ENCODE measurements at places on chromosomes 13 and 19.

GRCh38 chr19:54137699-54138488 is at the start of gene CNOT3:
TSS of gene CNOT3 (plus strand) at chr19:54137762. CDS start at chr19:54142979, 5,217 bp downstream.
- no peak for DNase-seq

DNA sequence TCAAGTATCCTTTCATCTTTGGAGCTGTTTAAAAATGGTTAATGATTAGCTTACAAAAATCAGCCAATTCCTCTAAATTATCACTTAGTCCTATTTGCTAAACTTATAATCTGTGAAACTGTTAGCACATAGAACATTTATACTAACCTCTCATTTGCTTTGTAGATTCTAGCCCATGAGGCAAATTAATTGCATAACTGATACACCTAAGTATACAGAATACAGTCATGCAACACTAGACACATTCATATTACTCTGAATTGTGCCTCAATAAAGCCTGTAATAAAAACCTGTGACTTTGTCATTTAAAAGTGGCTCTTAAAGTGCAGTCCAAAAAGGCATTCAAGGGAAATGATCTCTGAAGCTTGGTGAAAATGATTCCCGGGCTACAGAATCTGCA is 21.0 kb downstream of the SERPINE3 start:
- DNase-seq: no peak

GRCh38 chr13:79749566-79749965 is 268.6 kb downstream of the NDFIP2 start:
- DNase-seq: no peak

DNA sequence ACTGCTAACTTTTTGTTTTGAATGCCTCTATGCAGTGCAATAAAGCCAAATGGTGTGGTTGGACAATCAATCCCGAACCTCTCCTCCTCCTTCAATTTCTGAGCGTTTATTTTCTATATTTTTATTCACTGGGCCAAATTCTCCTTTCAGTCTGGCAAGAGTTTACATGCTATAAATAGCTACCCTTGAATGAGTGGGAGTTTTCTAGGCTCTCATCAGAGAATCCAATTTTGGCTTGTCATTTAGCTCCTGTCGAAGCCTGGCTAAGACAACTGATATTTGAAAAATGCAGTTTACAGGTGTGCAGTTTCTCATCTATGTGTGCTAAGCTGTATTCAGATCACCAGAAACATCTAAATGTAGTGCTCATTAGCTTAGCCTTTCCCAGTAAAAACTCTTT is 61.8 kb downstream of the OLFM4 start:
- DNase-seq: no peak

DNA sequence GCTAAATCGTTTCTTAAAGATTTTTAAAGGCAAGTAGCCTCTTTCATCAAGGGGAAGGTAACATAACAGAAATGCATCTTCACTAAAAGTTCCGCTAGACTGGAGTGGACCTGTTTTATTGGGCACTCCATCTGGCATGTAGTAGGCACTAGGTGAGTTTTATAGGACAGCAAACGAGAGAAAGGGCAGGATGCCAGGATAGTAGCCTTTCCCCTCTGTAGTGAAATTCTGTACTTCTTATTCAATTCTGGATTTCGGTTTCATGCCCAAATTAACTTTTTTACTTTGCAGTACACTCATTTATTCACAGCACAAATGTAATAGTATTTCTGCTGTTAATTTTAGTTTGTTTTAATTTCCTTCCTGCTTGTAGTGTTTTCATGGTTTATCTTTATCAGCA is 45.2 kb downstream of the GPR180 start:
- no peak for DNase-seq

- DNase-seq: no peak
These were observed 33.1 kb upstream of the MTIF3 start for GRCh38 chr13:27483421-27483820.

DNA sequence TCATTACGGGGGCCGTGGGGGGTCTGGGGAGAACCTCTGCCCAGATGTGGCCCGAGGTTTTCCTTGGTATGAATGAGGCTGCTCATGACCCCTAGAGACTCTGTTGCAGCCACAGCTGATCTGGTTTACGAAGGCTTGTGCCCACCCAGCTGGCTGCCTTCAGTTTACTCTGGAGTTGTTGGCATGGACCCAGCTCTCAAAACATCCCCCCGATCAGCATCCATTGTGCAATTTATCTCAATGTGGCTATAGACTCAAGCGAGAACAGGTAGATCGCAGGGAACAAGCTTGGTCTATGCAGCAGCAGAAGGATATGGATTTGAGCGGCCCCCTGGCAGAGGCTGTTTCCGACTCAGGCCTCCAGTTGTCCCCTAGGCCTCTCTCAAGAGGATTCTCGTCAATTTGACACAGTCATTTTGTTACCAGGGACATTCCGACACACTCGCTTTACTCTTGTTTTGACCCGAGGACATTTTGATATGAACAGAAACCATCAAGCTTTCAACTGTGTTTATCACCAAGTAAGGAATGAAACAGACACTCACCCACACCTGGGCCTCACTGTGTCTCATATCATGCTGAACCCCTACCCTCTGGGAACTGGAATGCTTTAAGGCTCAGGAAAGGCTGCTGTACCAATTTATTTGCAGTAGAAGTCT is 161.5 kb downstream of the KATNAL1 start:
- DNase-seq: no peak

Data from iPS DF 6.9 (cell line).